Stimulated activated CD8-positive, alpha-beta memory T cell treated with anti-CD3 and anti-CD28 coated beads, Interleukin-12 subunit alpha, Interleukin-12 subunit beta, amount 100 ng/mL, for 4 hours (primary cell): ENCODE measurements at places on chromosomes 5 and 9.

GRCh38 chr9:14560194-14560593 is 133.0 kb downstream of the ZDHHC21 start:
- DNase-seq: no peak

DNA sequence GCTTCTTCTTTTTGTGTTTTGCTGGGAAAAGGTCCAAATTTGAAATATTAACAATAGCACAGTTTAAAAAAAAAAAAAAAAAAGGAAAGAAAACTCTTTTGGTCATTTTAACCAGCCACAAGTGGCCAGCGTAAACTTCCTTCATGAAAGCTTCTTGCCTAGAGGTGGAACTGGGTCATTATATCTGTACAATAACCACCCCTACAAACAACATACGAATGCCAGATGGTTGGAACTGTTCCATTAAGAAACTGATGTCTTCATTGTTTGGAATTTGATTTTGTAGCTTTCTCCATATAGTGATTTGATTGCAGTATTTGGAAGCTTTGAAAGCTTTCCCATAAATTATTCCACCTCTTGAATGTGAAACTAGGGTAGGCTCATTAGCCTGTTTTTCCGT is 18.3 kb upstream of the LPAR1 start:
- DNase-seq: no peak

- peak; percentile 34 for DNase-seq
Measured at GRCh38 chr5:43396762-43397304, 15.4 kb downstream of the CCL28 start.

- DNase-seq: no peak
Measured at GRCh38 chr5:149278451-149279210, 7.0 kb downstream of the AFAP1L1 start.

GRCh38 chr9:74846766-74847165 is 41.0 kb downstream of the TRPM6 start:
- DNase-seq: no peak

DNA sequence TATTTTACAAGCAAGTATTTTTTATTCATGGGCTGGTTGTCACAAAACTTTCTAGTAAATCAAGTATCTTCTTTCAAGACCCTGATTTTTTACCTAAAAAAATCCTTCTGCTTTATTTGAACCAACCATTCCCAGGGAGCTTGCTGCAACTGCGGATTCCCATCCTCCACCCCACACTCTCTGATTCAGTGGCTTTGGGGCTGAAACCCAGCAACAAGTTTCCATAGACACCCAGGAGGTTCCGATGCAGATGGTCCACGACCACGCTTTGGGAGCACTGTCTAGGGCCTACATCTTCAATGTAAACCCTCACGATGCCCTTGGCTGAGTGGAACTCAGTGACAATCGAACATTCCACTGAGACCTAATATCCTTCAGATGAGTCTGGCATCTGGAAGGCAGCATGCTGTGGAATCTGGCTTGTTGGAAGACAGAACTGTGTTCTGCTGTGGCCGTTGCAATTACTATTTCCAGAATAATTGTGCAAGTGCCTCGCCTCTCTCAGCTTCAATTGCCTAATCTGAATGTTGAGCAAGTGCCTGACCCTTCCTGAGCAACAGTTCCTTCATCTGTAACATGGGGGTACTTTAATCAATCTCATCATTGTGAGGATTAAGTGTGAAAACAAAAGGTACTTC is 105.1 kb downstream of the INSYN2B start:
- no peak for DNase-seq

- DNase-seq: no peak
Measured at GRCh38 chr9:78605041-78606000, 308.4 kb downstream of the PSAT1 start.

GRCh38 chr5:60260658-60261057 is 367.1 kb upstream of the PDE4D start:
- DNase-seq: no peak

- DNase-seq: no peak
Measured at GRCh38 chr9:136723362-136723976, 11.1 kb downstream of the DIPK1B start.

DNA sequence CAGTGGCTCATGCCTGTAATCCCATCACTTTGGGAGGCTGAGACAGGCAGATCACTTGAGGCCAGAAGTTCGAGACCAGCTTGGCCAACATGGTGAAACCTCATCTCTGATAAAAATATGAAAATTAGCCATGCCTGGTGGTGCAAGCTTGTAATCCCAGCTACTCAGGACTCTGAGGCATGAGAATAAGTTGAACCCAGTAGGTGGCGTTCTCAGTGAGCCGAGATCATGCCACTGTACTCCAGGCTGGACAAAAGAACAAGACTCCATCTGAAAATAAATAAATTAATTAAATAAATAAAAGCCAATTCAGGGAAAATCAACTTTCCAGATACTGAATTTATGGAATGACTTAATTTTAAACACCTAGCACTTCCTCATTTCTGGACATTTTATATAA is 1722.1 kb downstream of the MAT2B start:
- no peak for DNase-seq

GRCh38 chr9:88435336-88435735 is 47.1 kb downstream of the SPIN1 start:
- no peak for DNase-seq

- no peak for DNase-seq
Measured at GRCh38 chr9:121118266-121118665, 43.5 kb downstream of the CNTRL start.

DNA sequence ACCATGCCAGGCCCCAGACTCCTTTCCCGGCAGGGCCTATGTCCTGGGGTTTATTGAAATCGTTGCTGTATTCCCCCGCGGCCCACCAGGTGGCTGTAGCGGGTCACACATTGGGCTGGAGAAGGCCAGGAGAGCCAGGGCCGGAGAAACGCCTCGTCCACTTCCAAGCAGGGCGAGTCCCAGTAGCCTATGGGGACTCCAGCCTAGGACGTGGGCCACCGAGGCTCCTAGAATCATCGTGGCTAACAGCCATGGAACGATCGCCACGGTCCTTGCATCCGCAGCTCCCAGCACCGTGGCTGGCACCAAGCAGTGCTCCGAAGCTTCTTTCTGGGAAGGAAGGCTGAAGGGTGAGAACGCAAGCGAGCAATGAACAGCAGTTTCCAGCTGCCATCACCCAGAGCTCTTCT is 87.7 kb downstream of the ENTREP1 start:
- DNase-seq: no peak

- DNase-seq: no peak
Measured at GRCh38 chr9:18268381-18268780, 205.6 kb upstream of the ADAMTSL1 start.

DNA sequence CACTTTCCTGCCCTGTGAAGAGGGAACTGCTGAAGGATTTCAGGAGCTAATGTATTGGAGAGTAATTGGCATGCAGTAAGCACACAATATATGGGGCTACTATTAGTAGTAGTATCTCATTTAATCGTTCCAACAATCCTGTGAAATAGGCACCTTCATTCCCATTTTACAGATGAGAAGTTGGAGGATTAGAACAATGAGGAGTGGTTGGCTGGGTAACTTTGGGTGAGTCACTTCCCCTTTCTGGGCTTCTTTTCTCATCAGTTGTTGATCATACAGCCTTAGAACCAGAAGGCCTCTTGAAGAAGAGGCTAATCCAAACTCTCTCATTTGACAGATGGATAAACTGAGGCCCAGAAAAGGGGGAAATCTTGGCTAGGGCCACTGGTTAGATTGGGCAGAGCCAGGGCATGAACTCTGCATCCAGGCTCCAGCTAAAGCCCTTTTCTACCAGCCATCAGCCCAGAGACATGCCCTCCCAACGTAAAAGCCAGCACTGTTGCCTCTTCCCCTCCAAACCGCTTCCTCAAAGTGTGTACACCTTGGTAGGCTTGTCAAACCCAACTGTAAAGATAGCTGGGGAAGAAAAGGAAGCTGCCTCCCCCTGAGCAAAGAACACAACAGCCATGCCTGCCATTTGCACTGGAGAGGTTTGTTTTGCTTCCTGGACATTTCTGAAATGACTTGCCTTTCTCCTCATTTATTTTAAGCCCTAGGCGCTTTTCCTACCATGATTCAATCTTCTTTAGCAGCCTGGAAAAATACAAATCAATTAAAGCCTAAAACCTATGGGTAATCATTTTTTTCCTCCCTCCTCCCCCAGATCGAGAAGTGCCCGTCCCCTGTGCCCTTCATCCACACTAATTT is 992 bp downstream of the SPACA9 start:
- no peak for DNase-seq

GRCh38 chr9:81827616-81828296 is 100.5 kb upstream of the SPATA31D4 start:
- no peak for DNase-seq
